ENCODE measurements at places on chromosomes 7 and 10. TPM values are rescaled to one million over a fixed set of nuclear protein-coding genes. Genes with fewer than 3 reads are reported as not detected.

CTAGE6 gene
- not detected for total RNA-seq

PNLIP gene
- not detected for total RNA-seq

LLCFC1 gene
- not detected for total RNA-seq

GNAI1 gene
- total RNA-seq: 6.5 TPM

KMT2C gene
- 57.6 TPM for total RNA-seq

PON2 gene
- 17.3 TPM for total RNA-seq

ADCYAP1R1 gene
- 2.2 TPM for total RNA-seq

LAMB4 gene
- total RNA-seq: 0.51 TPM

HOXA7 gene
- total RNA-seq: 5.3 TPM

TUBB8 gene
- total RNA-seq: not detected

ANKRD30A gene
- total RNA-seq: not detected

LRRN3 gene
- 0.46 TPM for total RNA-seq

FOXI2 gene
- total RNA-seq: not detected

NKX1-2 gene
- not detected for total RNA-seq

HOXA2 gene
- 0.48 TPM for total RNA-seq

MRC1 gene
- total RNA-seq: 12.5 TPM

GTF2IRD2 gene
- total RNA-seq: 20.8 TPM
